Esophagus muscularis mucosa (tissue), 4 donors: ENCODE measurements at places on chromosomes 2 and 18. TPM values are rescaled to one million over a fixed set of nuclear protein-coding genes. Genes with fewer than 3 reads are reported as not detected.

DNA sequence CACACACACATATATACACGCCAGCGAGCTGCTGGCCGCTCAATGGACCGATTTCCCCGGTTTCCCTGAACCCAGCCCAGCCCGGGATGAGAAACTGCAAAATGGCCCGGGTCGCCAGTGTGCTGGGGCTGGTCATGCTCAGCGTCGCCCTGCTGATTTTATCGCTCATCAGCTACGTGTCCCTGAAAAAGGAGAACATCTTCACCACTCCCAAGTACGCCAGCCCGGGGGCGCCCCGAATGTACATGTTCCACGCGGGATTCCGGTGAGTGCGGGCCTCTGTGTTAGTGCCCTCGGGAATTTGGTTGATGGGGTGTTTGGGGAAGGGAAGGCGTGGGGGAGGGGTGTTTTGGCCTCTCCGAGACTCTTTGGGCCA is 392 bp downstream of the ST8SIA3 start:
- no peak for DNase-seq

- DNase-seq = no peak
These were observed 30.9 kb downstream of the FAP start for GRCh38 chr2:162212366-162212765.

DNA sequence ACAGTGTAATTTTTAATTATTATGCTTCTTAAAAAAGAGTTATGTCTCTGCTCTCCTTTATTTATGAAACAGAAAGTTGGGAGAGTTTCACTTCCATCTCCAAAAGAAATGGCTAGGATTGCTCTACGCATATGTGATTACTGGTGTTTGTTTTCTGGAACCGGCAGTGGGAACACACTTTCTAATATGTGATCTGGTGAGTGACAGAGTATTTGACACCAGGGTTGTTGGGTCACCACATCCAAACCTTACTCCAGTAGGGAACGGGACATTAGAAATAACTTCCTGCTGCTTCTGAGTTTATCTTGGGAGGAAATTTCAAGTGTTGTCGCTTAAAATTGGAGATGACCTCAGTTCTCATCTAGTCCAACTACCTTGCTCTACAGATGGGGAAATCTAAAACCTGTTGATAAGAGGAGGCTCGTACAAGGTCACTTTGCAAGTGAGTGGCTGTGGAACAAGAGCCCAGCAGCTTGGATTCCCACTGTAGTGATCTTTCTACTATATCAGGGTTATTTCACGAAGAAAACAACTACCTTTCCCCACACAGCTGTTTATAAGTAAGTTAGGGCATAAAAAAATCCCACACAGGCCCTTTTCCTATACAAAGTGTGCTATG is 108.5 kb downstream of the TTC32 start:
- DNase-seq = no peak

Gene RAB31
- total RNA-seq = 94.0 TPM

Gene MC5R
- total RNA-seq = not detected

DNA sequence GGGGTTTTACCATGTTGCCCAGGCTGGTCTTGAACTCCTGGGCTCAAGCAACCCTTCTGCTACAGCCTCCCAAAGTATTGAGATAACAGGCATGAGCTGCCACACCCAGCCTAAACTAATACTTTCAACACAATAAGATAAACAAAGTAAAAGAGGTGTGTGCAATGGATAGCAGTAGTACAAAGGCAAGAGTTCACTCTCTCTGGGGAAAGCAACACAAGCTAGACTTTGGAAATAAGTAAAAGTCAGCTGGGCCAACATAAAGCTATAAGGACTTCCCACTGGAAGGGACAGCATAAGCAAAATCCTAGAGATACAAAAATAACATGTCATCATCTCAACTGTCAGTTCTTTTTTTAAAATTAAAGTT is 5.2 kb upstream of the NOSTRIN start:
- no peak for DNase-seq

DNA sequence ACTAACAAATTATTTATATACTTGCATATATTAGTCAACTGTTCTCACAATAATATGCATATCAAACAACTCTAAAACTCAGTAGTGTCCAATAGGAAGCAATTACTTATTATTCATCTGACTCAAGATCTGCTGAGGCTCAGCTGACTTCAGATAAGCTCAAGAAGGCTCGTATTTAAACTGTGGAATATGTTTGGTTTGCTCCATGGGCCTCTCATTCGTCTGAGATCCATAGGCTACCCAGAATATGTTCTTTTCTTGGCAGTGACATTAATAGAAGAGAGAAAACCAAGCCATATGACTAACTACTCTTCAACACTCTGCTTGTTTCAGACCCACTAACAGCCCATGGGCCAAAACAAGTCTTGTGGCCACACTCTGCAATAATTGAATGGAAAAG is 107.7 kb upstream of the MAP2 start:
- DNase-seq = no peak

- DNase-seq = peak; percentile 62
These were observed 16.5 kb downstream of the CPLX4 start for GRCh38 chr18:59301929-59302328.

Gene AGXT
- not detected for total RNA-seq

Gene TRAK2
- 78.1 TPM for total RNA-seq

DNA sequence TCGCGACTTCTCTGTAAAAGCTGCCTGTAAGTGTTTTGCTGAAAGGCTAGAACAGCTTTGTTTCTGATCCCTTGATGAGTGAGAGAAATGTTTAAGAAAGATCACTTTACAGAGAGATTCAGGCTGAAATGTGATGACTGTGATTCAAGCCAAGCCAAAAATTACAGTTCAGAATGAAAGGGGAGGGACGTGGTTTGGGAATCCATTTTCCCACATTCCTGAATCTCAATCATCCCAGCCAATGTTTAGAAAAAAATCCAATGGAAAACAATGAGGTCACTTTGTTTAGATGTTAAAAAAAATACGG is 416.7 kb downstream of the ARHGAP15 start:
- DNase-seq = no peak

DNA sequence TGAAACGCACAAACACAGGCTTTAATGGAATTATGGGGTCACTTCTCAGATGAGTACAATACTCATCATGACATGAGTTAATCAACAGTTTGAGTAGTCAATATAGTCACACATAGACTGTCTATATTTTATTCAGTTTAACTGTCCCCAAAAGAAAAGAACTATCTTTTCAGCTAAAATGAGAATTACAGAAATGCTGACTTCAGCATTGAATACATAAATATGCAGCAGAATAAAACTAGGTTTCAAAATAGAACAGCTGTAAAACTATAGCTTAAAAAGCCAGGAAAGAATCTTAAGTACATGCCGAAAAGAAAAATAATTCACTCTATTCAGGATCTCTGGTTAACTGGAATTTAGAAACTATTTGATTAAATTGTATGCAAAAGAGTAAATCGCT is 30.0 kb downstream of the SMAD4 start:
- no peak for DNase-seq

GRCh38 chr2:120267348-120267747 is 14.7 kb downstream of the RALB start:
- no peak for DNase-seq

DNA sequence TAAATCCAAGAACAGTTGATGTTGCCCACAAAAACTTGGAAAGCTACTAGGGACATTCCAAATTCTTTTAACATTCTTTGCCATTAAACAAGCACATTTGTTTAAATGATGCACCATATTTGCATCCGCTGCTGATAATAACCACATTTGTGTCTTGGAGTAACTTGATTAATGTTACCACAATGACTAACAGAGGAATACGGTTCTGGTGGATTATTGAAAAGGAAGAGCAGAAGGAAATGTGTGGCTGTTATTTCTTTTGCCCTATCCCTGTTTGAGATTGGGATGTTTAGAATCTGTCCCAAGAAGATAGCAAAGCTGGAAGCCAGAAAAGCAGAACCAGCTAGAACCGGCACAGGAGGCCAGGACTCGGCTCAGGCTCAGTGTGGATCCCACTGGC is 39.2 kb upstream of the RASGRP3 start:
- no peak for DNase-seq
